Stimulated activated CD8-positive, alpha-beta memory T cell treated with anti-CD3 and anti-CD28 coated beads, Interleukin-4, amount 100 ng/mL, for 1 hour (primary cell): ENCODE measurements at places on chromosomes 5 and 9.

- no peak for DNase-seq
Observed at GRCh38 chr5:157563929-157564716, 11.5 kb downstream of the ADAM19 start.

DNA sequence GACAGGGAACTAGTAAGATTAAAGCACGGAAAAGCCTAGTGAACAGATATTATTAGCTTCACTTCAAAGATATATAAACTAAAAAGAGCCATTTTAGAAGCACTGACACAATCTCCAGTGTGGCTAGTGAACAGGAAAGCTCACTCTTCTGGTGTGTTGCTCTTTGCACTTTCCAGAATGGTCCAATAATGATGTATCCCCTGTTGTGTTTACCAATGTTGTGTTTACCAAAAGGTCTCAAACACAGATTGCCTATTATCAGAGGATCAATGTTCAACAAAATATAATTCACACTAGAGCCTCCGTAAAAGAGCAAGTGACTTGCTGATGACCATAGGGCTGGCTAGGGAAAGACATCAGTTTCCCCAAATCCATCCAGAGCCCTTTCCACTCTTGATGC is 11.6 kb downstream of the KLHL3 start:
- DNase-seq, result no peak

DNA sequence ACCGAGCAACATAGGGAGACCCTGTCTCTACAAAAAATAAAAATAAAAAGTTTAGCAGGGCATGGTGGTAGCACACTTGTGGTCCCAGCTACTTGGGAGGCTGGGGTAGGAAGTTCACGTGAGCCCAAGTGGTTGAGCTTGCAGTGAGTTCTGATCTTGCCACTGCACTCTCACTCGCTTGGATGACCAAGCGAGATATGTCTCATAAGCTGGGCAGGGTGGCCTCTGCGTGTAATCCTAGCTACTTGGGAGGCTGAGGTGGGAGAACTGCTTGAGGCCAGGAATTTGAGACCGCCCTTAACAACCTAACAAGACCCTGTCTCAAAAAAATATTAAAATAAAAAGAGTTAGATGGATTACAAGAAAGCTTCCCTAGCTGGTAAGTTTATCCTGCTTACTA is 32.5 kb downstream of the RASA1 start:
- DNase-seq, result no peak

DNA sequence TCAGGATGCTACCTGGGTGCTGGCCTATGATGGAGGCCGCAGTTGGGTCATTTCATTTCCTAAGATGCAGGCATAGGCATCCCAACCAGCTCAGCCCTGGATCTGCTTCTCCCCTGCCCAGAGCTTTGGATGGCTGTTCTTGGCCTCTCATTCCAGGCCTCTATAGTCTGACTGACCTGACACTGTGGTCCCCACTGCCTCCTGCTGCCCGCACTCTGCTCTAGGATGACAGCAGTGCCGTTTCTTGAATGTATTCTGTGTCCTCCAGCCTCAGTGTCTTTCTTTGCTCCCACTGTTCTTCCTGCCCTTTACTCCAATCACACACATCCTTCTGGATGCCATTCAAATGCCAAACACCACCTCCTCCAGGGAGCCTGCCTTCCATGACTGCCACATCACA is 235.7 kb downstream of the HSPA4 start:
- DNase-seq, result no peak

DNA sequence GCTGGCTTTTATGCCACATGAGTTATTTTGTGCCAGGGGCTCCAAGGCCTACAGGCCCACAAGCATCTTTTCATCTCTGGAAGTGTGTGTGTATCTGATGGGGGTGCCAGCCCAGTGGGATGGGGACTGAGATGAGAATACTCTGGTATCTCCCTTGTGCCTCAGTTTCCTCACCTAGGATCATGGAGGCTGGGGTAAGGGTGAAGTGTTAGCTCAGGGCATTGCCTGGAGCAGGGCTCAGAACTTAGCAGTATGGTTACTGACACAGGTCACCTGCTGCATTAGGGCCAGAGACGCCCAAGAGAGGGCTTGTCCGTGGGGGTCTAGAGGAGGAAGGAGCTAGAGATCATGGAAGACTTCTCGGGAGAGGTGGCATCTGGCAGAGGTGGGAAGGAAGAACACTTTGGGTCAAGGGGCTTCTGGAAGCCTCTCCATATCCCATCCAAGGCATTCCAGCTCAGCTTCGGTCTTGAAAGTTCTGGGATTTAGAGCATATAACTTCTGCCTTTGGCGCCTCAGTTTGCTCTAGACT is 742 bp upstream of the WNK2 start:
- no peak for DNase-seq

GRCh38 chr9:98570663-98571440 is 137.9 kb downstream of the GABBR2 start:
- no peak for DNase-seq

GRCh38 chr5:146425023-146425422 is 22.1 kb upstream of the TCERG1 start:
- DNase-seq, result no peak

DNA sequence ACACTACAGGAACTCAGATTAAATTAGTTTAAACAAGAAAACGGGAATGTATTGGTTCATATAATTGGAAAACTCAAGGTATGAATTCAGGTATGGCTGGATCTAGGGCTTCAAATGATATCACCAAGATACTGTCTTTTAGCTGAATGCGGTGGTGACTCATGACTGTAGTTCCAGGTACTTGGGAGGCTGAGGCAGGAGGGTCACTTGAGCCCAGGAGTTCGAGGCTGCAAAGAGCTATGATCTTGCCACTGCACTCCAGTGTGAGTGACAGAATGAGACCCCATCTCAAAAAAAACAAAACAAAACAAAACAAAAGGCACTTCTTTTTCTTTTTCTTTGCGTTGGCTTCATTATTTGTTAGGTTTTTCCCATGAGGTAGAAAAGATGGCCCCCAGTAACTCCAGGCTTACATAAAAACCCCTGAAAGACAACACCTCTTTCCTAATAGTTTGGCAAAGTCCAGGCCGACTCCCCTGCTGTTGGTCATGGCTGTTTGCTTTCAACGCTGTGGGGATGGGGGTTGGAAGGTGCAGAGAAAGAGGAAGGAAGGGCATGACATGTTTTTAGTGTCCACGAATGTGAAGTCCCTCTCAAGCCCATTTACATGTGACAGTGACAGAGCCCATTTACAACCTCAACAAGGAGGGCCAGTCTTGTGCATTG is 39.8 kb upstream of the CRB2 start:
- DNase-seq, result no peak

DNA sequence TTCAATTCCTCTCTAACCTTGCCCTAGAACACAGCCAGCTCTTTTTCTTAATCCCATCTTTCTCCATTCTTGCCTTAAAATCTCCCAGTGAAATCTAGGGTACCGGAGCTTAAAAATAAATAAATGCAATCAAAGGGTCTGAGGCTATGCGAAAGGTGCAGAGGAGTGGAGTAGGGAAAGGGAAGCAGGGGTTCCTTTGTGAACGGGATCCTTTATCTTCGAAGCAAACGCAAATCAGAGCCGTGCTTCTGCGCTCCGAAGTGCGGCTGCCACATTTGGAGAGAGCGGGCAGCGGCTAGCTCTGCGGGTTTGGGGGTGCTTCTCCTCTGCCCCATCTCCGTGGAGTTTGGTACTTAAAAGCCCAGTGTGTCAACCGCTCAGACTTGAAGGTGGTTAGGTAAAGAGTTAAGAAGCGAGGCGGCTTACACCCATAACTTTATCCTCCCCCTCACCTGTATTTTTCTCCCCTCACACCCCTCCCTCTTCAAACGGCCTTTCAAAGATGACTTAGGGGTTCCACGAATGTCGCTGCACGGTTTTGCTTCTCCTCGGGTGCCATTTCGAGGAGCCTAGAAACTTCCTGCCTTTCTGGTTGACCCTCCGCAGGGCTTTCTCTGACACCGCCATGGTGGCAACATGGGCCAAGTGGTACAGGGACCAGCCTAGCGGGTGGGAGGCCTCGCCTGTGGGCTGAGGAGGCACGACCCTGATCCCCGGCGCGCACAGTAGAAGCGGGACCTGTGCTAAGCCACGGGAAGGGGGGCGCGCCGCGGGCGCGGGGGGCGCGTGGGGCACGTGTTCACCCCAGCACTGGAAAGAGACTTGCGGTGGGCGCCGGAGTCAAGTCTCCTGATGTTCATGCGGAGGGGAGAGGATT is 31.7 kb upstream of the NFIB start:
- no peak for DNase-seq

DNA sequence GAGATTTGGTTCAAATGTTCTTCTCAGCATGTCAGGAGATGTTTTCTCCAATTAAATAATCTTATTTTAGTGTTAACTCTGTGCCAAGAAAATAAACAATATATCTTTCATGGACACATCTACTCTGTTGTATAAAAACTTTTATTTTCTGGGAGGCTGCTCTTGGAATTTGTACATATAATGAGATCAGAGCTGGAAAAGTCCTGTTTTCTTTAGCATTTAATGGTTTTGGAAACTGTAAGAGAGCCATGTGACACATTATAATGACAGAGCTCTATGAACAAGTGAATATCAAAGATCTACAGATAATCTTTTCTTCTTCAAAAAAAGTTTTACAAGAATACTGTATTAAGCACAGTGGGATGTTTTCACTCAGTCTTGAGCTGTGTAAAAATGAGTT is 48.8 kb downstream of the FOXD1 start:
- no peak for DNase-seq

DNA sequence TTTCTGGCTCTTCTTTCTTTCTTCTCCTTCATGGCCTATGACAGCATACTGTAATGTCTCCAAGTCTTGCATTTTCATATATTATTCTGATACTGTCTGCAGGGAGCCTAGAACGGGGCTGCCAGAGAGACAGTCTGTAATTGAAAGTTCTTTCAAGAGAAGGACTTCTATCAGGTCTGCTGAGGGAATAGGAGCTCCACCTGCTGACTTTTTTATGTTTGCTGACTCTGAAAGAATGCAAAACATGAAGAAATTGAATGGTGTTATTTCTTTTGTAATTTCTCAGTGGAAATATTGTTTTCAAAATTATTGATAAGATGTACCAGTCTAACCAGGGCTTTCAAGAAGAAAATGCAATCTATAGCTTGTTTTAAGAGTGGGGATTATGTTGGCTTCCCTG is 121.9 kb upstream of the RFX3 start:
- DNase-seq, result no peak

GRCh38 chr5:142509026-142509425 is 176.9 kb downstream of the FGF1 start:
- DNase-seq, result no peak

DNA sequence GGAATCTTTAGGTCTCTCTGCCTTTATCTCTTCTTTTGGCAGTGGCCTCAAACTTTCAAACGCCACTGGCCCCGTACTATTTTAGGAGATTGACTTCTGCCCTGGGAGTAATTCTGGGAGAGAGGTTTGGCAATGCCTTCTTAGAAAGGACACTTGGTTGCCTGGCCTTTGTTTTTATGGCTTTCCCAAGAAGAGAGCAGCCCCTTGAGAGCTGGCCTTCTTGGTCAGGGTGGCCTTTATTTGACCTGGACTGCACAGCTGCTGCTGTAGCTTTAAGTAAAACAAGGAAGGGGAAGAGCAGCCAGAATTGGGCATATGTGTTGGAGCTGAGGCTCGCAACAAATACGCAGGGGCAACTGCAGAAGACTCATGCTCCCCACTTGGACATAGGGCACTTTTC is 60.8 kb downstream of the PTPN3 start:
- no peak for DNase-seq

DNA sequence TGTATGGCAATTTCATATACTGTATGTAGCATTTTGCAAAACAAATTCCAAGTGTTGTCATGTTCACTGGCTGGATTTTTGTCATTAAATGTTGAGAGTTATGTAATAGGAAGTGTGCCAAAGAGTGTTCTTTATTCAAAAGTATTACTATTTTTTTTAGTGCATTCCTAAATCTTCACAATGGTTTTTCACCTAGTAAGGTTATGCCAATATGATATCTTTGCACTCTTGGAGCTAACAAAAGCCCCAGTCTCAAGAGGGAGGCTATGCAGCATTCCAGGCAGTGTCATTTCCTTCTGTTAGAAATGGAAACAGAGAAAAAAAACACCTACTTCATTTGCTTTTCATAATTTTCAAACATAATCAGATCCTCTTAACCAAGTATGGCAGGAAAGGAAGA is 5.1 kb upstream of the SSBP2 start:
- DNase-seq, result no peak

- DNase-seq, result no peak
Observed at GRCh38 chr5:15695215-15695731, 195.3 kb downstream of the FBXL7 start.
